Heart right ventricle (tissue), 16 donors: ENCODE measurements at places on chromosomes 3 and 15. TPM values are rescaled to one million over a fixed set of nuclear protein-coding genes. Genes with fewer than 3 reads are reported as not detected.

USF3 gene
- 16.0 TPM for total RNA-seq

PIGBOS1 gene
- 5.1 TPM for total RNA-seq

CFAP20DC gene
- not detected for total RNA-seq

- no peak for DNase-seq
These were observed 249.9 kb downstream of the CACNA2D3 start for GRCh38 chr3:54372232-54372631.

GRCh38 chr3:137199678-137200077, 241.9 kb downstream of the IL20RB start:
- DNase-seq: no peak

DNA sequence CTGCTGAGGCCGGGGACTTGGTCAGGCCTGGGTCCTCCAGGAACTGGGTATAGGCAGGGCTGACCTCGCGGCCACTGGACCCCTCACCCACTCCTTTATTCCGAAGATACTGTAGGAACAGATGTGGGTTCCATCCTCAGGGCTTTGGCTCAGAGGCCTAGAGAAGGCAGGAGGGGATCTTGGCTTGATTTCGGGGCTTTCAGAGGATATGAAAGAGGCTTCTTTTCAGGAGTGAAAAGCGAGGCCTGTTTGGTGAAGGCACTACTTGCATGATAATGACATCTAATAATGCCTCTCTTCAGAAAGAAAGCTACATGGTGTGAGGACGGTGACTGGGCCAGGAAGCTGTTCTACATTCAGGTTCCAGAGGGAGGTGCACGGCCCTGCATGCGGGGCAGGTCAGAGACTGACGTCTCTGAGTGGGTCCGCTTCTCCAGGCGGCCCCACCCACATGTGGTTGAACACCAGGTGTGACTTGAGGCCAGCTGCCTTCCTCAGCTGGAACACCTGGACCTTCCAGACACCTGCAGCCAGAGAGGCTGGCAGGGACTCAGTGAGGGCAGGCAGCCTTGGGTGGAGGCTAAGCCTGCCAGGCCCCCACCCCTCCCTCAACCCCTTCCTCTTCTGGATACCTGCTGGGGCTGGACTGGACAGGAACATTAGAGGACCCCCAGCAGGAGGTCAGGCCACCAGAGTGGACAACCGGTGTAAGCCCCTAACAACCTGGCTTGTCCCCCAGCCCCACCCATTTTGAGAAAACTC, 31.1 kb upstream of the HHATL start:
- no peak for DNase-seq

- no peak for DNase-seq
These were observed 106.1 kb upstream of the RGMA start for GRCh38 chr15:93195109-93195508.

- DNase-seq: no peak
These were observed 787.7 kb downstream of the MCTP2 start for GRCh38 chr15:95018888-95019545.

DNA sequence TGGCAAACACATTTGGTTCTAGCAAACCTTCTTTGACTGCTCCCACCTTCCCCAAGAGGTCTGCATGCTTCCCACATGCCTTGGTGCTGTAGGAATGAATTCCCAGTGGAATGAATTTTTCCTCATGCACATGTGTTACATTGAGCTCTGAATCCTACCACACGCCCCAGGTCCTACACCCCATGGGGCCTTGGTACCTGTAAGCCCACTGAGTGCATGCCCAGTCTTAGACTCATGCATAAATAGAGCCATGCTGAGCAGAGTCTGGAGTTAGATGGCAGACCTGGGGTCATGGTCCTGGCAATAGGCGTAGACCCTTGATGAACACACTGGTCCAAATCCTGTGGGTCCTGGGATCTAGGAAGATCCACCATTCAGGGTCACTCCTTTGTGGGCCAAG, 81.8 kb downstream of the EPHB1 start:
- no peak for DNase-seq

DNA sequence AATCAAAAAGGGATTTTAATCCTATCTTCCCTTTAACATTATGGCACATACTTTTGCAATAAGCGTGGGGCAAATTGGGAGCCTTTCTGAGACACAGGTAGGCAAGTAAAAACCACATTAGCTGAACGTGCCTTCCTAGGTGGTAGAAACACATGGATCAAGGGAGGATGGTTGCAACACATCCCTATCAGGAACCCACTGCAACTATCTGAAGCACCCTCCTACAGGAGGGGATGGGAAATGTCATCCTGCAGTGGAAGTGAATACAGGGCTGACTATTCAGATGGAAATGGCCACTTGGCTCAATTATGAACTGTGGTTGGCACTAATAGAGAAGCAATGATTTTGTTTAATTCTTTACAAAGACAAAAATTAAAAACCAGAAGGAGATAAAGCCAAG, 826.3 kb downstream of the FHIT start:
- no peak for DNase-seq

- DNase-seq: no peak
These were observed 229.6 kb downstream of the OPA1 start for GRCh38 chr3:193822492-193823212.

DNA sequence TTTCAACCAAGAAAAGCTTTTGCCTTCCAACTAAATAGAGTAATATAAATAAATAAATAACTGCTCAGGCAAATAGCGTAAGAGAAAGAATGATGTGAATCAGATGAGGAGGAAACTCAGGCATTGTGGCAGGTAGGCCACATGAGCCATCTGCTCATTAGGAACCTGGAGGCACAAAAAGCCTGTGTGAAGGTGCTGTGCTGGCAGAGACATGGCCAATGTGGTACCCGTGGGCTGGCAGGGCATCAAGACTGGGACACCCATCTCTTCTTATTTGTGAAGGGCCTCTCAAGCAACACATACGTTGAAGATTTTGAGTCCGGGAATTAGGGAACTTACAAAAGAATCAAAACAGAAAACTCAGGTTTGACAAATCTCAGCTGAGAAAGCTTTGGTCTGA, 9.5 kb downstream of the ANKRD34C start:
- no peak for DNase-seq

GRCh38 chr3:69494185-69494584, 108.3 kb upstream of the FRMD4B start:
- no peak for DNase-seq

GOLGA6D gene
- total RNA-seq: 0.09 TPM

IL5RA gene
- not detected for total RNA-seq

GRCh38 chr3:192862408-192863090, 55.1 kb downstream of the MB21D2 start:
- DNase-seq: no peak

GRCh38 chr15:66707310-66708082, 5.5 kb downstream of the SMAD6 start:
- DNase-seq: peak; percentile 50

GRCh38 chr15:78716651-78717050, 75.6 kb upstream of the CHRNB4 start:
- DNase-seq: no peak

C3orf85 gene
- not detected for total RNA-seq

- DNase-seq: no peak
These were observed 53.7 kb downstream of the KLHL25 start for GRCh38 chr15:85741021-85741421.

DNA sequence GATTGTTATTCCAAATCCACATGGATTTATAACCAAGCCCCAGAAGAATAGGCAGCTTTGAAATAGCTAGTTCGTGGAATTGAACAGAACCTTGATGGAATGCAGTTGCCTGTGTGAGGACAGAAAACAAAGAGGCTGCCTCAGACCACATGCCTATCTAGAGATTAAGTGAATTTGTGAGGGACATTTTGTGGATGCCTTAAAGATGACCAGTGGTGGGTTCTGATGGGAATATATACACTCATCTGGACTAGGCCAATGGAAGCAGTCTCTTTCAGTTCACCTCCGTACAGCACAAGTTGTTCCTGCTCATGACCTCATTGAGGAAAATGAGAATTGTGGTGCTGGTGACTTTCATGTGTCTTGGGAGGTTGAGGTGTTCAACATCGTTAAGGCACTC, 63.2 kb upstream of the PYDC2 start:
- no peak for DNase-seq

DNA sequence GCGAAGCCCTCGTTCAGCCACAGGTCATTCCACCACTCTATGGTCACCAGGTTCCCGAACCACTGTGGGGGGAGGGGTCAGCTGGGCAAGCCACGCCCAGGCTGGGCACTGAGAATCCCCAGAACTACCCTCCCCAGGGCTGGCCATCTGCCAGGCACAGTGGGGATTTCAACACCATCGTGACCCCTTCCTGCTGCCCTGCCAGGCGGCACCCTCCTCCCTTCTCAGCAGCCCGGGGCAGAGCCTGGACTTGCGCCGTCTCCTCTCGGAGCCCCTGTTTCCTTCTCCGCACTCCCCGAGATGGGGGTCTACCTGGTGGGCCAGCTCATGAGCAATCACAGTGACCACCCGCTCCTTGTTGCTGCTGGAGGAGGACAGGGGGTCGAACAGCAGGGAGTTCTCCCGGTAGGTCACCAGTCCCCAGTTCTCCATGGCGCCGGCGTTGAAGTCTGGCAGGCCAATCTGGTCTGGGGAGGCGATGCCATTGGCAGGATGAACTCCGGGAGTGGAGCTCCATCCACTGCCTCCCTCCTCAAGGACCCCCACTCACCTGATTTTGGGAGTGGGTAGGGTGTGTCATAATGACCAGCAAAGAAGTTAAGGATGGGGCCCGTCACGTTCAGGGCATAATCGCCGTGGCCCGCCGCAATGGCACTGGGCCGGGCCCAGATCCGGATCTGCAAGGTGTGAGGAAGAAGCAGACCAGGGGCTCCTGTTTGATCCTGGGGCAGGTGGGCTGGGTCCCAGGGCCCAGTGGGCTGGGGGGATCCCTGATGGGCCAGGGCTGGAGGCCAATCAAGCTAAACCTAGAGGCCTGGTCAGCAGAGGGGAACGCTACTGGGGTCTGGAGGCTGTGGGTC, 10.5 kb downstream of the ANPEP start:
- no peak for DNase-seq

TIGIT gene
- total RNA-seq: 0.14 TPM

DNA sequence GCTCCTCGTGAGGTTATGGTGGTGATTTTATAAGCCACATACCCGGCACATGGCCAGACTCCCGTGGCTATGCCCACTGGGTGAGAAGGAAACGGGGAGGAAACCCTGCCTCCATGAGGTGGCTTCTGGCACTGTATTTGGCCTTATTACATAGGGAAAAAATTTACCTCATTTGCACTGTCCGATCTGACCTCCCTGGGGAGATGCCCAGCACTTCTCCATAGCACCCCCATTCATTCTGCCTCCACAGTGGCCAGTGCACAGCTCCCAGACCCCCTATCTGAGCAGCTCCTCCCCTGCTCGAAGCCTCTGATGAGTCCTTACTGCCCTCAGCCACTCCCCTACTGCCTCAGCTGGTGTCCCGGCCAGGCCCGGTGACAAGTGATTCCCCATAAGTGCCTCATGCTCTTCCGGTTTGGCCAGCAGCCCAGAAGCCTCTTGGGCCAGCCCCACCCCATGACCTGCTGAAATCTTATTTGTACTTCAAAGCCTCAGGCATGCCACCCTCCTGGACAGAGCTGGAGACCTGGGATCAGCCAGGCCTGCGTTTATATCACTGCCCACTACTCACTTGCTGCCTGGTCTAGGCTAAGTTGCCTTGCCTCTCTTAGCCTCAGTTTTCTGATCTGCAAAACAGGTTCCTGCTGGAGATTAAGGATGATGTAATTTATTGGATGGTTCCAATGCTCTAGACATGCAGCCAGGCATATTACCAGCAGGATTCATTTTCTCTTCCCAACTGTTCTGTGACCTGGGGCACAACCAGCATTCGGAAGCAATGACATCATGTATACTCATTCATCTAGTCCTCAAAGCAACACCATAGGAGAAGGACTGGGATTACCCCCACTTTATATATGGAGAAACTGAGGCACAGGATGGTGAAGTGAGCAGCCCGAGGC, 30.6 kb upstream of the SLC6A6 start:
- DNase-seq: peak; percentile 85

GRCh38 chr3:8851703-8852102, 82.3 kb upstream of the OXTR start:
- DNase-seq: no peak

ERICH6 gene
- total RNA-seq: 0.20 TPM

GRCh38 chr15:70741107-70741531, 22.2 kb downstream of the UACA start:
- peak; percentile 28 for DNase-seq

- no peak for DNase-seq
These were observed 832 bp downstream of the SLC41A3 start for GRCh38 chr3:126083138-126083445.

- no peak for DNase-seq
These were observed 411.5 kb upstream of the PROK2 start for GRCh38 chr3:72196377-72196929.

DNA sequence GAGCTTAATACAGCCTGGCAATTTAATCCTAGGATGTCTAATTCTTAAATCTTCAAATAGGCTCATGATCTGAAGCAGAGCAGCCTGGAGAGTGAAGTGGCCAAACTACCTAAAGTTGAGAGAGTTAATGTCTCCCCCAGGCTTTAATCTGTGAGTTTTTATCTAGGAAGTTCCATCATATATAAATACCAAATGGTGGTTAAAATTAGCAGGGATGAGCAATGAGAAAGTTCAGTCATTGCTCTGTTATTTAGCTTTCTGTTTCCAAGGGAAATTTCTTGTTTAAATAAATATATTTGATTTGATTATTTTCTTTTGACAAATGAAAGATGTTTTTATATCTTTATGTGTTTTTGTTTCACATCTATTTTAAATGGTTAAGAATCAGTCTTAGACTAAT, 274.4 kb upstream of the UMPS start:
- no peak for DNase-seq

ANO10 gene
- 13.7 TPM for total RNA-seq

DNA sequence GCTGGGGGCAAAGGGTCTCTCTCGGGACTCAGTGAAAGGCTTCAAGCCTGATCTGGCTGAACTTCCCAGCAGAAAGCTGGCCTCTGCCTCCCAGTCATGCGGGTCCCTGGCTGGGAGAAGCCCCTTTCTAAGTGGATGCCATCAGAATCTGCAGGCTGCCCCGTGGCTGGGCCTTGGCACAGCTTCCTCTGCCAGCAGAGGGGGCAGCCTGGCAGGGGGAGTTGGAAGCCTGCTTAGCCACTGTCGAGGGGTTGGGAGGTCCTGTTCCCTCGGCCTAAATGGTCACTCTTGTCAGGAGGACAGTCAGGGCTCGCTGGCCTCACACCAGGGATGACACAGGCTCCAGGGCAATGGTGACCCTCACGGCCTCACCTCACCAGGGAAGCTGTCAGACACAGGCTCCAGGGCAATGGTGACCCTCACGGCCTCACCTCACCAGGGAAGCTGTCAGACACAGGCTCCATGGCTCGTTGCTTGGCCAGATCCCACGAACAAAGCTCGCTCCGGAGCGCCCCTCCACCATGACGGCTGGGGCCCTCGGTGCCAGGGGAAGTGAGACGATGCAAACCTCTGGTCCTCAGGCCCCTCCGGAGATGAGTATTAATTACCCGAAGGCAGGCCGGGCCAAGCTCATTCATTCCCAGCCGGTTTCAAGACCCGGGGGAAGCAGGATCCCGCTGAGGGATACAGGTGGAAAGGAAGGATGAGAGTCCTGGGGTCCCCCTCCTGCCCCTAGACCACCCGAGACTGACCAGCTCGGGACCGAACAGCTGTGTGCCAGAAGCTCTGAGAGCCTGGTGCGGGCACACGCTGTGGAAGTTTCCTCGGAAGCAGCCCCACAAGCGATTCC, 151.0 kb downstream of the CHSY1 start:
- no peak for DNase-seq

FEZF2 gene
- total RNA-seq: not detected
